T-cell (primary cell): ENCODE measurements at places on chromosomes 3 and 15.

- no peak for DNase-seq
Observed at GRCh38 chr15:98169551-98169950, 209.0 kb downstream of the ARRDC4 start.

DNA sequence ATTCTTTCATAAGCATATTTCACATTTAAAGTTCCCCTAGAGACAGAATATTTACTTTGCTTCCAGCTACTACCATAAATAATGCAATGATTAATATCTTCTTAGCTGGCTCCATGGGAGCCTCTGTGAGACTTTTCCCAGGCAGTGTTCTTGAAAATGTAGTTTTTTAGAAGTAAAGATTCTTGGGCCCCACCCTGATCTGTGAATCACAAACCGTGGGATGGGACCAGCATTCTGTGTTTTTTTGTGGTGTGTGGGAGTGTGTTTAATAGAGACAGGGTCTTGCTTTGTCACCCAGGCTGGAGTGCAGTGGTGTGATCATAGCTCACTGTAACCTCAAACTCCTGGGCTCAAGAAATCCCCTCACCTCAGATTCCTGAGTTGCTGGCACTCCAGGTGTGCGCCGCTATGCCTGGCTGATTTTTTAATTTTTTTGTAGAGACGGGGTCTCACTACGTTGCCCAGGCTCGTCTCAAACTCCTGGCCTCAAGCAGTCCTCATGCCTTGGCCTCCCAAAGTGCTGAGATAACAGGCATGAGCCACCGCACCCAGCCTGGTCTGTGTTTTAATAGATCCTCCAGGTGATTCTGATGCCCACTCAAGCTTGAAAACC is 83.0 kb downstream of the KLHL25 start:
- no peak for DNase-seq

DNA sequence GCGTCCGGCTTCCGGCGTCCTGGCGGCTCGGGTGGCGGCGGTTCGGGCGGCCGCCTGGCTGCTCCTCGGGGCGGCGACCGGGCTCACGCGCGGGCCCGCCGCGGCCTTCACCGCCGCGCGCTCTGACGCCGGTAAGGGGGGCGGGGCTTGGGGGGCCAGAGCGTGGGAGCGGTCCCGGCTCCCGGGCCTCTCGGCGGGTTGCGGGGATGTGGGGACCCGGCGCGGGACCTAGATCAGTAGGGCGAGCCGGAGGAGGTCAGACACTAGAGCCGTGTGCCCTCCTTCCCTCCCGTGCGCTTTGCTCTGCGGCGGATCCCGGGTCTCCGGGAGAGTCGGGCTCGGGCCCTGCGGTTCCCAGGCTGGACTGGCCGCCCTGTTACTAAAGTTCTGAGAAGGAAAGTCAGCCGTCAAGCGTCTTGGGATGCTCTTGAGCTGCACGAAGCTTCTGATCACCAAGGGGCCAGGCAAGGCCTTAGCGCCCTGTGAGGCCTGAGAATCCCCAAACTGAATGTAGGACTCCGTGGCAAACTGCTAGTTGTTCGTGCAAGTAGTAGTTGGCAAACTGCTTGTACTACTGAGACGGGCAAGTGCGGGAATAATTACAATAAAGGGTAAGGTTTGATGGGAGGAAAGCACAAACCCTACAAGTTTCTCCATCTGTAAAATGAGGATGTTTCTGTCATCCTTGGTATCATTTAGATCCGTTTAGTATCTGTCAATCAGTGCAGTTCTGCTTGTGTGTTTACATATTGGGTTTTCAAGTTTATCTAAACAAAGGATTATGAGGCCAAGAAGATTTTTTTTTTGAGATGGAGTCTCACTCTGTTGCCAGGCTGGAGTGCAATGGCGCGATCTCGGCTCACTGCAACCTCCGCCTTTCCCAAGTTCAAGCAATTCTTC is 587 bp downstream of the PIGX start:
- DNase-seq: peak; percentile 54

DNA sequence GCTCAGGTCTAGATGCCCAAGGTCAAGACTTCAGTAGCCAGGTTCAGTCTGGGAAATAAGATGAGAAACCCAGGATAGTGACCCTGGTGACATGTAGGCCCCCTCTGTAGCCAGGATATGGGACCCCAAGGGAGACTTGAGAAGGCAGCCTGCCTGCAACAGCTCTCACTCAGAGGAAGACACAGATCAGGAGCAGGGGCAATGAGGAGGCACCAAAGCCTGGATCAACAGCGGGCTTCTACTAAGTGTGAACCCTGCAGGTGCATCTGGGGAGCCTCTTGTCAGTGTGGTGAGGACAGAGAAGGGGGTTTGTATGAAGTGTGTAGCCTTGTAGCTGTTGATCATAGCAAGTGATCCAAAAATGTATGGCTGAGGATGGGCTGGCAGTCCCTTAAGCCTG is 25.4 kb downstream of the PLA2G4F start:
- DNase-seq: no peak

- DNase-seq: no peak
Observed at GRCh38 chr3:172751175-172751704, 714 bp downstream of the ECT2 start.

DNA sequence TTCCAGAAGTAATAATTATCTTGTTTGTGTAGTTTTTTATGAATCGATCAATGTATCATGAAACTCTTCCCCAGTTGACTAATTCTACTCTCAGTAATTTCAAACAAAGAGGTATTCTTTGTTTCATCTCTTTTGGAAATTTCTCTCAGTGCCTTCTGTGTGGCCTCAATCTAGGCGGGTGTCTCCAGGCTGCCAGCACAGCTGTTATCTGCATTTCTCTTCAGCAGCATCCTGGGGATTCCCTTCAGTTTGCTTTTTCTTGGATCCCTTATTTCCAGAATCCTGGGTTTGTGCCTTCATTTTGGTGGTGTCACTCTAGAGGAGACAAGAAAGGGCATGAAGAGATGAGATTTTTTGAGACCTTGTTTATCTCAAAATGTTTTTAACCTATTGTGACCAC is 22.7 kb downstream of the NIPA2 start:
- no peak for DNase-seq

GRCh38 chr3:4690277-4690676 is 197.1 kb downstream of the ITPR1 start:
- no peak for DNase-seq

- DNase-seq: no peak
Observed at GRCh38 chr3:85003479-85003878, 44.7 kb downstream of the CADM2 start.

DNA sequence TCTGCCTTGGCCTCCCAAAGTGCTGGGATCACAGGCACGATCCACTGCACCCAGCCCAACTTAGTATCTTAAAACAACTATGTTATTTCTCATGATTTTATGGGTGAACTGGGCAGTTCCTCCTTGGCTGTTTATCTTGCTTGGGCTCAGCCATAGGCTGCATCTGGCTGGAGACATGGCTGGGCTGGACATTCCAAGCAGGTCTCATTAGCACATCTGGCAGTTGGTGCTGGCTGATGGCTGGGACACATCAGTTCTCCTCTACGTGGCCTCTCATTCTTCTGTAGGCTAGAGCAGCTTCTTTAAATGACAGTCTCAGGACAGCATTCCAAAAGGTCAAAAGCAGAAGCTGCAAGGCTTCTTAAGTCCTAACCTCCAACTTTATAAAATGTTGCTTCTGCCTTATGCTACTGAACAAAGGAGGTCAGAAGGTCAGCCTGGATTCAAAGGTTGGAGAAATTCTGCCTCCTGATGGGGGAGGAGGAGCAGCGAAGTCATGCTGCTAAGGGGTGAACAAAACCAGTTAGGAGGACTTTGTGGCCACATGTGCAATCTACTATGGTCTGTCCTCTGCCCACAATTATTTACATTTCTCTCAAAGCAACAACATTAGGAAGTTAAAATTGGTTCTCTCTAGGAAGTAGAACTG is 144.0 kb downstream of the AQP9 start:
- DNase-seq: no peak

- no peak for DNase-seq
Observed at GRCh38 chr15:70852501-70853317, 1.2 kb downstream of the LARP6 start.

DNA sequence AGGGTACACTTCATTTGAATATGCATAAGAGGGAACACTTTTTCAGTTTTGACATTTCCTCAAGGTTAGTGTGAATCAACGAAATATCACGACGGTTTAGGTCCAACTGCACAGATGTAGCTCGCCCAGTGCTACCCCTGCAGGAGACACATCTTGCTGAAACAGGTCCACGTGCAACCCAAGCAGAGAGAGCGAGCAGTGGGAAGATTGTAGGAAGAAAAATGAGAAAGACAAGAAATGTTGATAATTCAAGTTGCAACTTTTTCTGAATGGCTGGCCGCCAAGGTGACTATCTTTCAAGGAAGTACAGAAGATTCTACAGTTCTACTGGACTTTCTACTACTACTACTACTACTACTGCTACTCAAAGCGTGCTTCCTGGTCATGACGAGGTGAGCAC is 231.7 kb downstream of the PDZRN3 start:
- no peak for DNase-seq
